Esophagus muscularis mucosa (tissue), 4 donors: ENCODE measurements at places on chromosomes 1 and 21. TPM values are rescaled to one million over a fixed set of nuclear protein-coding genes. Genes with fewer than 3 reads are reported as not detected.

DNA sequence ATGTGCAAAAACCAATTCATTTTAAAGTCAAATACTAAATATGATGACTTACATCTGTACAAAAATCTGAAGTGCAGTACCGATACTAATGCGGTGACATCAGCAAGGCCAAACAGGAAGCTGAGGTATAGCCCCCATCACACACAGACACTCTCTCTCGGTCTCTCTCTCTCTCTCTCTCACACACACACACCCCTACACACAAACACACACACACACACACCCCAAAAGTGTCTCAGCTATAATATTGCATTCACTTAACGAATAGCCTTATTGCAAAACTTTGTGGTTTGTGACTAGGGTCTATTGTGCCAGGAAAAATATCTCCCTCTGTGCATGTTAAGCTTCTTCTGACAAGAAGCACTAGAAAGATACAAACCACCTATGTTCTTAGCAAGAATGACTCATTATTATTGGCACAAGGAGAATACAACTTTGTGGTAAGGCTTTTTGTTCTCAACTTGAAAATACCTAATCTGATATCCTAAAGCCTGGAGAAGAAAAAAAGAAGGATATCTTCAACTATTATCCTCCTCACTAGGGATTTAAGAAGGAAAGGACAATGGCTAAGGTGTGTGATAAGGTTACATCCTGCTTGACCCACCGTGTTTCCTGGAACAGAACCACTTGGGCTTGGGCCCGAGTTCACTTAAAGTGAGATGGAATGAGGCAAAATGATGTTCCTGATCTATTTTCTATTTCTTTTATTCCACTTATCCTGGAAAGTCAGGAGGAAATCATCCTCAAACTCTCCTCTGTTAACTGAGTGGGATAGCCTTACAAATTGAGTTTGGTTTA, 107.1 kb downstream of the NIBAN1 start:
- DNase-seq = no peak
- H3K4me3 ChIP-seq = no peak overlapping the region
- peak overlapping the region; percentile 68 for H3K27ac ChIP-seq
- no peaks in the 10 kb centered on the region for H3K27me3 ChIP-seq

DNA sequence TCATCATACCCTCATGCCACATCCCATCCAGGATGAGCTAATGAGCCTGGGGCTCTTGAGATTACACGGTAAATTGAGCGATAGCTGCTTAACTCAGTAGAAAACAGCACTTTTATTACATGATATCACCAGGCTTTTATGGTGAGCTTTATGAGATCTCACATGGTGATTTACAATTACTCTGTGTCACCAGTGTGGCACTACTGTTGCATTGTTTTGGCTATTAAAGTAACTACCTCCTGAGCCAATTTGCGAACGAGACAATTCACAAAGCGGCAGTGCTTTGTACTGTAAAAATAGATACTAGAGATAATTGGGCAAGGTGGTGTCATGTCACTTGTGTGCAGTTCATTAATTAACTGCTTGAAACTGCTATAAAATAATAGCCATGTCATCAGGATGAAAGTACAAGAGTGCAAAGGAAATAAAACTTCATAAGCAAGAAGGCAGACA, 767.7 kb upstream of the ADGRL2 start:
- H3K27me3 ChIP-seq = no peaks in the 10 kb centered on the region
- no peak overlapping the region for H3K4me3 ChIP-seq
- DNase-seq = no peak
- no peaks in the 10 kb centered on the region for H3K36me3 ChIP-seq

SYT11 gene
- 25.1 TPM for total RNA-seq

DNA sequence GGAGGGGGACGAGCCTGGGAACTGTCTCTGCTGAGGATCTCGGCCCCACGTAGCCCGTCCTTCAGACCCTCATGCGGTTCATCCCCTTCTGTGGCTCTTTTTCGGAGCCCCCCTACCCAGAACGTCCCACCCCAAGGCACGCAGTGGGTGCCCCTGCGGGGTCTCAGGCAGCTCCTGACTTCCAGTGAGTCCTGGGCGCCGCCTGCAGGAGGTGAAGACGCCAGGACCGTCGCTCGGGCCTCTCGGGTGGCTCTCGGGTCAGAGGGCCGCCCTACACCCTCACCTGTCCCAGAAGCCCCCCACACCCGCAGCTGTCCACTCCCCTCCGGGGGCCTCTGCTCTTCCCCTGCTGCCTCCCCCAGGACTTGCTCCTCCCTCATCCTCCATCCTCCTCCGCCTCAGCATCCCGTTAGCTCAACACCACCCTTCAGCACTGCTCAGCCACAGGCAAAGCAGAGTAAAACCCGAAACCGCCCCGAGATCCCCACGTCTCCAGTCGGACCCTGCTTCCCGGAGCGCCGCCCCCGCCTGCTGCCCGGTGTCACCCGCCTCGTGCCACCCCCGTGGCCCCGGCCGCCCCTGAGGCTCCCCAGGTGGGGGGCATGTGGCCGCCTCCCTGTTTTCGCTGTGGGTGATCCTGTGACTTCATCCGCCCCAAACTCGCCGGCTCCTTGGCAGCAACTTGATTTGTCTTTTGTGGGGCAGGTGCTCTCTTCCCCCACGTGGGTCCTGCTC, 13.3 kb upstream of the POFUT2 start:
- H3K4me3 ChIP-seq = no peak overlapping the region
- H3K4me1 ChIP-seq = peaks cover 45% of the 10 kb centered on the region

DNA sequence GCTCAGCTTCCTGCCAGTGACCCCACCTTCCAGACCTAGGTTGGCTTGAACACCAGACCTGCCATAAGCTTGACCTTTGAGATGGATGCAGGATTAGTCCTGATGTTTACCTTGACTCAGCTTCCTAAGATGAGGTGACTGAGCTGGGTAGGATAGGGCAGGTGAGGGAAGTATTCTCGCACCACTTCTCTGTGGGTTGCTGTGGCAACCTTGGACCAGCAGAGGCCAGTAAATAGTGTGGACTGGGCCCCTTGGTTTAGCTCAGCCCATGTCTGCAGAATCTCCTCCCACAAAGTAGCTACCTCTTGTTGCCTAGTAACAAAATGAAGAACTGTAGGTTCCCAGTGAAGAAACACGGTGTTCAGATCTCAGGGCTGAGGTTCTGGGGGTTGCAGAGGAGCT, 8.4 kb downstream of the RPS6KA1 start:
- no peak for DNase-seq
- no peaks in the 10 kb centered on the region for H3K27me3 ChIP-seq
- H3K27ac ChIP-seq = no peak overlapping the region
- H3K4me1 ChIP-seq = peaks cover 7% of the 10 kb centered on the region

DNA sequence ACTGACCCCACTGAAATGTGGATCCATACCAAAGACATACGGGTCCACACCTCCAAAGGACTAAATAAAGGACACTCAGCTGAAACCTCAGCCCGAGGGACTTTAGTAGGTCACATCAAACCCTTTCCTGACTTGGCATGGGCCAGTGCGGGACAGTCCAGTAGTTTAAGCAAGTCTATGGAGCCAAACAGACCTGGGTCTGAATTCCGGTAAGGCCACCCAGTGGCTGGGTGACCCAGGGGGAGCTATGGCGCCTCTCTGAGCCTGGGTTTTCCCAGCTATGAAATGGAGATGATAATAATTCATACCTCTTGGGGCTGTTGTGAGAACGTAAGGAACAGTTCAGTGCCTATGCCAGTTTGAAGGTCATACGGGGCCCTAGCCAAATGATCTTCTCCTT, 36.2 kb upstream of the ZBTB40 start:
- DNase-seq = no peak
- H3K27me3 ChIP-seq = no peaks in the 10 kb centered on the region
- H3K27ac ChIP-seq = no peak overlapping the region
- no peaks in the 10 kb centered on the region for H3K36me3 ChIP-seq
- peaks cover 4% of the 10 kb centered on the region for H3K4me1 ChIP-seq
- no peak overlapping the region for H3K4me3 ChIP-seq

CD1D gene
- 2.0 TPM for total RNA-seq

C1orf185 gene
- total RNA-seq = not detected

NSL1 gene
- total RNA-seq = 30.4 TPM

- H3K27me3 ChIP-seq = peaks cover 3% of the 10 kb centered on the region
- DNase-seq = no peak
- no peak overlapping the region for H3K27ac ChIP-seq
- no peaks in the 10 kb centered on the region for H3K36me3 ChIP-seq
- no peaks in the 10 kb centered on the region for H3K4me1 ChIP-seq
- no peak overlapping the region for H3K4me3 ChIP-seq
These were observed 26.2 kb upstream of the PLCH2 start for GRCh38 chr1:2449636-2450454.

- no peak overlapping the region for H3K4me3 ChIP-seq
- H3K36me3 ChIP-seq = no peaks in the 10 kb centered on the region
- no peaks in the 10 kb centered on the region for H3K27me3 ChIP-seq
- no peaks in the 10 kb centered on the region for H3K4me1 ChIP-seq
These were observed 248.2 kb downstream of the MATN1 start for GRCh38 chr1:30475201-30475600.

CYP4X1 gene
- 11.2 TPM for total RNA-seq

GRCh38 chr1:52427152-52427551, 22.8 kb downstream of the PRPF38A start:
- H3K36me3 ChIP-seq = peaks cover 63% of the 10 kb centered on the region
- no peak overlapping the region for H3K27ac ChIP-seq
- no peak for DNase-seq
- H3K4me3 ChIP-seq = no peak overlapping the region
- H3K27me3 ChIP-seq = no peaks in the 10 kb centered on the region

GRCh38 chr1:176141449-176141848, 65.6 kb downstream of the COP1 start:
- H3K27me3 ChIP-seq = no peaks in the 10 kb centered on the region
- H3K4me1 ChIP-seq = no peaks in the 10 kb centered on the region
- no peak overlapping the region for H3K4me3 ChIP-seq

DNA sequence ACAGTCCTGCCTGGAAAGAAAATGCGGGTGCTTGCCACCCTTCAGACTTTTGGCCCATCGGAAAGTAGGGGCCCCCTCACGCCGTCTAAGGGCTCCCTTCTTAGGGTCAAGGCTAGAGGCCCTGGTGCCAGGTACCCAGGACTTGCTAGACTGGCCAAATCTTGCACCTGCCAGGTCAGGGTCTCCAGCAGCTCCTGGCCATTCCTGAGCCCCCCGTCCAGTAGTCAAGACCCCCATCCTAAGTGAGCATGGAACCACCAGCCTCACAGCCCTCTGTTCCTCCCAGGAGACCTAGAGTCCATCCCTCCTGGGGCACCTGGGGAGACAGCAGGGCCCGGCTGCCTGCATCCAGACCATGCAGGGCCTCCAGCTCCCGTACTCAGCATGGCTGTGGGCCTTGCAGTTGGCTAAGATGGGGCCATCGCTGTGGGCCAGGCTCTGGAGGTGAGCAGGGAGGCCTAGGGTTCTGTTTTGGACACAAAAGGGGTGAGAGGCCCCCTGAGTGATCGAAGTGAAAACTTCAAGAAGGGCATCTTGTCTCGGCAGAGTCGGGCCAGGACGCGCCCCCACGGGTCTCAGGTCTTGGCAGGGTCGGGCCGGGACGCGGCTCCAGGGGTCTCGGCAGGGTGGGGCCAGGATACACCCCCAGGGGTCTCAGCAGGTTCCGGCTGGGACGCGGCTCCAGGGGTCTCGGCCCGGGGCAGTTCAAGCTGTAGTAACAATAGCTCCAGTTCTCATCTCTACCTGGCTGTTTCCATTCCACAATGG, 5.9 kb downstream of the FNDC10 start:
- H3K4me1 ChIP-seq = peaks cover 12% of the 10 kb centered on the region
- DNase-seq = no peak
- H3K4me3 ChIP-seq = no peak overlapping the region
- H3K27me3 ChIP-seq = peaks cover 9% of the 10 kb centered on the region
- no peak overlapping the region for H3K27ac ChIP-seq

TMEM61 gene
- 2.5 TPM for total RNA-seq

- no peaks in the 10 kb centered on the region for H3K4me1 ChIP-seq
- no peaks in the 10 kb centered on the region for H3K36me3 ChIP-seq
These were observed 1402.6 kb downstream of the MRPL39 start for GRCh38 chr21:24204641-24205040.

DNA sequence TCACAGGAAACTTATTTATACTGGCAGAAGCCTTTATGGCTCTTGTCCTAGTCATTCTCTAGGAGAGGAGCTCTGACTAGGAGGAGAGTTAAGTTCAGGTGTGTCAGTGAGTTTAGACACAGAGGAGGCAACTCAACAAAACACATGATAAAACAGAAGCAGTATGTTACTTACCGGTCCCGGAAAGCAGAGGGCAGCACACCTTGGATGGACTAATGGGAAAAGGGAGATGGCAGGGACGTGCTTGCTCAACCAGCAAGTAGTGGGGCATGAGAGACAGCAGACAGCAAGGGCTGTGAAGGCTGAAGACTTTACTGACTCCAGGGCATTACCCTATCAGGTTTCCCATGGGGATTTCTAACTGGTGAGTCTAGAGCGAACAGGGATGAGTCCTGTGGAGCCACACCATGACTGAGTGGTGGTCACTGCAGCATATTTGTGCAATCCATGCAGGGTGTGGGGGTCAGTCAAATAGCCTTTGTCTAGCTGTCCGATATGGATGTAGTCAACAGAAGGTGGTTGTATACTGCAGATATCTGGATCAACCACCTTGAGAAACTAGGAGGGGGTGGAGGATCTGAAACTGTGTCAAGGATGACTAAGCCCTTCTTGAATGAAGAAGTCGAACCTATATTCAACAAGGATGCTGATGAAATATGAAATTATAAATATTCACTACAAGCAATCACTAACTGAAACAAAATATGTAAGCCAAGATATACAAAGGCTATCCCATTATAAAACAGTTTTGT, 596.3 kb upstream of the CHRM3 start:
- H3K27ac ChIP-seq = no peak overlapping the region
- H3K4me1 ChIP-seq = no peaks in the 10 kb centered on the region
- H3K4me3 ChIP-seq = no peak overlapping the region

- DNase-seq = no peak
- H3K27ac ChIP-seq = no peak overlapping the region
- H3K36me3 ChIP-seq = peaks cover 72% of the 10 kb centered on the region
These were observed 12.6 kb downstream of the AGTRAP start for GRCh38 chr1:11748294-11749202.

GRCh38 chr1:3775490-3776230, 3.1 kb downstream of the SMIM1 start:
- no peak overlapping the region for H3K27ac ChIP-seq
- no peaks in the 10 kb centered on the region for H3K27me3 ChIP-seq

- H3K27ac ChIP-seq = no peak overlapping the region
- no peak overlapping the region for H3K4me3 ChIP-seq
- no peaks in the 10 kb centered on the region for H3K27me3 ChIP-seq
- DNase-seq = no peak
- H3K4me1 ChIP-seq = no peaks in the 10 kb centered on the region
- no peaks in the 10 kb centered on the region for H3K36me3 ChIP-seq
These were observed 127.3 kb downstream of the HHIPL2 start for GRCh38 chr1:222420633-222421032.

DNA sequence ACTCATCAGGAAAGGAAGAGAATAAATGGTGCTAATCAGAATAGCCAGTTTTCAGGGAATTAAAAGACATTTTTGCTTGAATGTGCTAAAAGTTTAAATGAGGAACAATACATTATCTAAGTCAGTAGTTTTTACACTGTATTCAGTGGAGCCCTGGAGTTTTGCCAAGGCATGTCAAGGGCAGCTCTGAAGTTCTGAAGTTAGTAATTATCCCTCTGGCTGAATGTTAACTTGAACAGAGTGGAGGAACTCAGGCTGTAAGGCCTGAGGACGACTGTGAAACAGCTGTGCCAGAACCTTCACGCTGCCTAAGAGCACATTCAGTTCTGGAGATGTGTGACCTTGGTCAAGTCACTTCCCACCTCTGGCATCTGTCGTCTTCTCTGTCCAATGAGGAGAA, 68.1 kb downstream of the EDEM3 start:
- H3K4me1 ChIP-seq = peaks cover 4% of the 10 kb centered on the region
- no peaks in the 10 kb centered on the region for H3K27me3 ChIP-seq
- DNase-seq = no peak
- H3K4me3 ChIP-seq = no peak overlapping the region
